Activated T-cell treated with anti-CD3 and anti-CD28 coated beads, Interleukin-2, amount 50 U/mL, for 72 hours (primary cell): ENCODE measurements at places on chromosomes 11 and 22. TPM values are rescaled to one million over a fixed set of nuclear protein-coding genes. Genes with fewer than 3 reads are reported as not detected.

Gene OR10A2
- total RNA-seq, result not detected

DNA sequence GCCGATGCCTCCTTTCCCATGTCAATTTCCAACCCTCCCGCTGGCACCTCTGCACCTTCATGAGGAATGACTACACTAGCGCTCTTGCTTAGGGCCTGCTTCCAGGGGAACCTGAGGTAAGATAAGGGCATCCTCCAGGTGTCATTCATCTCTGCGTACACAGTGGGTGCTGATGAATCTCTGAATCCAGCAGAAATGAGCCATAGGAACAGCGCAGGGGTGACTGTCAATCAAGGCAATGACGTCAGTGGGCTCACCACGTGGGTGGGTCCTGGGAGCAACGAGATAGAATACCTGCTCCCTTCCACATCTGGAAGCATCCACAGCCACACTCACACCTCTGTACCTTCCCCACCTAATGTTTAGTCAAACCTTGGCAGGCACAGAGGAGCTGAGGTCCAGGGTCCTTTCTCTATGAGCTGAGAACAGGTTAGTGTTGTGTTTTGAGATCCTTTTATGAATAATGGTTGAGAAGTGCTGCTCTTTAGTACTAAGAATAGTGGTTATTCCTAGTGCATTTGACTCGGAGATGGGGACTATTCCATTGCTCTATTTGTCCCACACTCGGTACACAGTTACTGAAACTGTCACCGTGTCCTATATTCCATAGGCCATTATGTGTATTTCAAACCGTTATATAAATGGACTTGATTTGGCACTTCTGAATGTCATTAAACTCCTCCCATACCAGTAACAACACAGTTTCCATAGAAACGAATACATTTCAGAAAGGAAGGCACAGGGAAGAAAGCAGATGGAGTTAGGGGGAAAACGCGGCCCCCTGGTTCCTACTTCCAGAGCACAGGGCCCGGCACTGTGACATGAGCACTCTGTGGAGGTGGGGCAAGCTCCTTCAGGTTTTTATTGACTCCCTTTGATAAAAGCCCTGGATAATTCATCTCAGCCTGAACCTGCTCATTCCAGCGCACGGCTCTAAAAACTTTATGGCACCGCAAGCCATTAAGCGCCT is 193.4 kb downstream of the ST3GAL4 start:
- no peak for DNase-seq

DNA sequence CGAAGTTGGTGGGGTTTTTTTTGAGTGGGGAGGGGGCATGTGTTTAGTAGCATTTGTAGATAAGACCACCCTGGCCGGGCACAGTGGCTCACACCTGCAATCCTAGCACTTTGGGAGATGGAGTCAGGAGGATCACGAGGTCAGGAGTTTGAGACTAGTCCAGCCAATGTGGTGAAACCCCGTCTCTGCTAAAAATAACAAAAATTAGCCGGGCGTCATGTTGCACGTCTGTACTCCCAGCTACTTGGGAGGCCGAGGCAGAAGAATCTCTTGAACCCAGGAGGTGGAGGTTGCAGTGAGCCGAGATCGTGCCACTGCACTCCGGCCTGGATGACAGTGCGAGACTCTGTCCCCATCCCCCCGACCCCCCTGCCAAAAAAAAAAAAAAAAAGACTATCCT is 34.6 kb downstream of the CECR2 start:
- DNase-seq, result no peak

DNA sequence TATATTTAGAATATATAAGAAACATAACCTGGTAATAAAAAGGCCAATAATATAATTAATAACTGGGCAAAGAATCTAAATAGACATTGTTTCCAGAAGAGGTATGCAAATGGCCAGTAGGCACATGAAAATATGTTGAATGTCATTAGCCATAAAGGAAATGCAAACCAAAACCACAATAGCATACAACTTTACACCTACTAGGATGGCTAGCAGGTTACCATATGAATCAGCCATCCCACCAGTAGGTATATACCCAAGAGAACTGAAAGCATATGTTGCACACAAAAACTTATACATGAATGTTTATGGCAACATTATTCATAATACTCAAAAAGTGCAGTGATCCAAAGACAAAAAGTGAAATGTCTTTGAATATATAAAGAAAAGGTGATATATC is 2.7 kb upstream of the OR2D2 start:
- no peak for DNase-seq

GRCh38 chr11:14764579-14765527 is 121.2 kb downstream of the PDE3B start:
- peak; percentile 53 for DNase-seq

Gene KRTAP5-11
- total RNA-seq, result not detected

- no peak for DNase-seq
Measured at GRCh38 chr11:126339863-126340434, 15.5 kb upstream of the ST3GAL4 start.

Gene SPON1
- total RNA-seq, result 0.12 TPM

GRCh38 chr11:32437495-32438345 is 2.4 kb upstream of the WT1 start:
- peak; percentile 7 for DNase-seq

- DNase-seq, result no peak
Measured at GRCh38 chr22:29740216-29740615, 20.4 kb downstream of the CABP7 start.

GRCh38 chr22:47032091-47032943 is 269.9 kb downstream of the TBC1D22A start:
- no peak for DNase-seq

Gene CLDN5
- 0.30 TPM for total RNA-seq

DNA sequence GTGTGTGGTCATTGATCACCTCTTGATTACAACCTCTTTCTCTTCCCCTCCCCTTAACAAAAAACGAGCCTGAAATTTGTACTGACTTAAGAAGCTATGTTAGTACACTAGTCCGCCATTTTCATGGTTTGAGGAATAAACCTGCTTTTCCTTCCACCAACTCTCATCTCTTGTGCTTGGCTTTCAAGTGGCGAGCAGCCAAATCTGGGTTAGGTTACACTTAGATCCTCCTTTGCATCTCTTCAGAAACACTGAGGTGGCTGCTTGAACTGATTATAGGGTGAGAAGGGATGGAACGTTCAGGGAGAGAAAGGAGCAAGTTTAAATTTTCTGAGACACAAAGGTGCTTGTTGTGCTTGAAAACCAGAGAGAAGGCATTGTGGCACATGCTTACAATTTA is 2171.4 kb downstream of the LRRC4C start:
- DNase-seq, result no peak

Gene PKNOX2
- not detected for total RNA-seq

DNA sequence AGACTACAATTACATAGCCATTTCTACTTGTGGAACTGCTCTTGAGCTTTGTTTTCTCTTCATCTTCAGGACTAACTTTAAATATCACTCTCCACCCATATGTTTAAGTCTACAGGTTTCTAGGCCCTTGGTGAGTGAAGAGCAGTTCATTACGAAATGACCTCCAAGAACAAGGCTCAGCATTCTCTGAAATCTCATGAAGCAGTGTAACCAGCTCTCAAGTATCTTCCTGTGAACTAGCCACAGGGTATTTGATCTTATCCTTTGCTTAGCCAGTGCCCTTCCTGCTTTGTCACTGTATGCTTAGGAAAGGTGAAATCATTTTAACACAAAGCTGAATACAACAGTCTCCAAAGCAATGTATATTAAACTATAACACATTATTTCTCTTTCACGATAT is 20.4 kb upstream of the LYVE1 start:
- DNase-seq, result no peak

- no peak for DNase-seq
Measured at GRCh38 chr22:46229701-46230100, 20.4 kb downstream of the CDPF1 start.

GRCh38 chr11:62153087-62153395 is 29.2 kb downstream of the INCENP start:
- DNase-seq, result no peak

Gene ADAMTS15
- 0.07 TPM for total RNA-seq

- DNase-seq, result no peak
Measured at GRCh38 chr11:132466983-132467382, 1065.3 kb downstream of the OPCML start.

- DNase-seq, result no peak
Measured at GRCh38 chr11:116661056-116661455, 111.7 kb downstream of the BUD13 start.

DNA sequence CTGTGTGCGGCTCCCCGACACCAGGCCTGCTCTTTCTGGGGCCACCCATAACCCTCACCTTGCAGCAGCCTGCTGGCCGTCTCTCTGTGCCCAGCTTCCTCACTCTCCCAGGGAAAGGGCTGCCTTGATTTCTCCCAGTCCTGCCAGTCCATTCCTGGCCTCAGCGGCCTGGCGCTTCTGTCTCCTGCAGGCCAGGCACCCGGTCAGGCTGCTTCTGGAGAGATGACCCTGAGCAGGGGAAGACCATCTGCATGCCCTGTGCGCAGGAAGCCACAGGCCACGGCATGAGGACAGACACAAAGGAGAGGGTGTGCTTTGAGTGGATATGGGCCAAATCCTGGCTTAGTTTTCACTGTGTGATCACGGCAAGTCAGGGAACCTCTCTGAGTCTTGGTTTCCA is 86.2 kb downstream of the TSPAN18 start:
- DNase-seq, result no peak

Gene OVOL1
- not detected for total RNA-seq

GRCh38 chr11:125551835-125552342 is 17.4 kb upstream of the EI24 start:
- no peak for DNase-seq

DNA sequence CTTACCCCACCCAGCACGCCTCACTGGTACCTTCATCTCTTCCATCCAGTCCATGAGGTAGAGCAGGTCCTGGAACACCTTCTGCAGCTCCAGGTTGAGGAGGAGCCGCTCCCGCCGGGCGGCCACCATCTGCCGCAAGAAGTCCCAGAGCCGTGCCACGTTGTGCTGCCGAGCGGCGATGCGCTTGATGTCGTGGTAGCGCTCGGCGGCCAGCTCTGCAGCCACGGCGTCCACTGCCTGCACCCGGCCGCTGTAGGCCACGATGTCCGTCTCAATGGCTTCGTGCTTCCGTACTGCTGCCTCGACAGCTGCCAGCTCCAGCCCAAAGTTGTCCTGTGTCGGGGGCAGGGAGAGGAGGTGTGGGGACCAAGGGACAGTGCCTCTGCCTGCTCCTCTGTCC is 21.5 kb downstream of the SPTBN2 start:
- DNase-seq, result no peak

DNA sequence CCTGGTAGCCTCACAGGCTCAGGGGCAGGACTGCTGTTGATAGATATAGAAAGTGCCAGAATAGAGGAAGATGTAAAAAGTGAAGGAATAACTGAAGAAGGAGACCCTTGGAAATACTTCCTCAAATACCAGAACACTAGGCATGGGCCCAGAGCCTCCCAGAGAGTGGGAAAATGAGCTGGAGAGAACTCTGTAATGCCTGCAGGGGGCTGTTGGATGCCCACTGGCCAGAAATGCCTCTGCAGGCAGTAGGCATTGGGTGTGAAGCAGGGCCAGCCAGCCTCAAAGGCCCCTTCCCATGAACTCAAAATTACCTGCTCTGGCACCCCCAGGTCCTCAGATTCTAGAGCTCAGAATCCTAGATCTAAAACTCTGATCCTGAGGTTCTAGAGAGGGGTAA is 15.1 kb downstream of the P2RY2 start:
- DNase-seq, result no peak

- no peak for DNase-seq
Measured at GRCh38 chr11:126973051-126973450, 27.5 kb downstream of the KIRREL3 start.

GRCh38 chr22:32203181-32204039 is 1.5 kb downstream of the RFPL2 start:
- DNase-seq, result no peak

- no peak for DNase-seq
Measured at GRCh38 chr22:36756746-36757655, 18.9 kb downstream of the IFT27 start.

- no peak for DNase-seq
Measured at GRCh38 chr22:31578171-31578570, 81.8 kb downstream of the SFI1 start.

Gene ALDH3B1
- 0.10 TPM for total RNA-seq

Gene DRD2
- 0.12 TPM for total RNA-seq

DNA sequence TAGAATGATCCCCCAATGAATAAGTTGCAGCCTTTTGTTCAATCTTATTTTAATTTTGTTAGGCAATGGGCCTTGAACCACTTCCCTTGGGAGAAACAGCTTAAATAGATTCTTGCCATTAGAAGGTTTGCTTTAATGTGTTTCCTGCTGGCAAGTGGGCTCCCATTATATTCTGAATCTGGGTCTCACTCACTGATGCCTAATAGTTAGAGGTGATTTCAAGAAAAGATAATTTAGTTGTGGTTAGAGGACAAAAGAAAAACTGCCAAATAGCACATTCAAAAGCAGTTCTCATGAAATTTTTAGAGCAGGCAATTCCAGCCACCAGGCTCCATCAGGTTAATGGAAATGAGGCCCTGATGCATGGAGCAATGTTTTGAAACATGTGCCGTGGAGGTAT is 362.6 kb upstream of the CHORDC1 start:
- DNase-seq, result no peak

DNA sequence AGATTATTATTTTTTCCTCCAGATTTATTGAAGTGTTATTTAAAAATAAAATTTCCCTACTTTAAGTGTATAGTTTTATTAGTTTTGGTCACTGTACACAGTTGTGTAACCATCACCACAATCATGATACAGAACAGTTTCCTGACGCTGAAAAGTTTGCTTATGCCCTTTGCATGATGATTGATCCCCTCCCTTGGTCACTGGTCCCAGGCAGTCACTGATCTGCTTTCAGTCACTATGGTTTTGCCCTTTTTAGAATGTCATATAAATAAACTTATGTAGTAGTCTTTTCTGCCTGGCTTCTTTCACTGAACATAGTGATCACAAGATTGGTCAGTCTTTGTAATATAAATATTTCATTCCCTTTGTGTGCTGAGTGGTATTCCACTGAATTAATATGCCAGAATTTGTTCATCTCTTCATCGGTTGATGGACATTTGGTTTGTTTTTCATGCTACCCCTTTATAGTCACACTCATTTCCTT is 140.6 kb downstream of the SWAP70 start:
- DNase-seq, result no peak

Gene RIC8A
- total RNA-seq, result 134 TPM

DNA sequence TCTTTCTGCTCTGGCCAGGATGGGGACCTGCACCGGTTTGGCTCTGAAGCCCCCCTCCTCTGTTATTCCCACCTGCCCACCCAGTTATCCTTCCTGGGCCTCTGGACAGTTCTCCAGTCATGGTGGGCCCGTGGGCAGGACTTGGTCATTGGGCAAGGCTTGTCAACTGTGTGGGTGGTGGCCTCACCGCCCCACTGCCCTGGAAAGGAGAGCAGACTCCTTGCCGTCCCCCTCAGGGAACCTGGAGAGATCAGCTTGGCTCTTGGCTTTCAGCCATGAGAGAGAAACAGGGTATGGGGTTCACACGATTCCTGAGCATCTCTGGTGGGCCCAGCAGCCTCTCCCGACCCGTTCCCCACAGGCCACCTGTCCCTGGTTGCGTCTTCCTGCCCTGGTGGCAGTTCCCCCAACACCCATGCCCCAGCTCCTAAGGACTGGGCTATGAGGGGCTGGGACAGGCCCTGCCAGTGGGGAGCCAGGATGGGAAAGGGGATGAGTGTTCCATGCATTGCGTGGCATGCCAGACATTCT is 92.3 kb downstream of the MORC2 start:
- no peak for DNase-seq

Gene ART1
- not detected for total RNA-seq
